Activated CD4-positive, alpha-beta T cell treated with anti-CD3 and anti-CD28 coated beads, Interleukin-2, amount 50 U/mL, for 24 hours (primary cell): ENCODE measurements at places on chromosomes 2 and 18.

- DNase-seq = no peak
Observed at GRCh38 chr2:84888401-84889276, 7.8 kb upstream of the TRABD2A start.

DNA sequence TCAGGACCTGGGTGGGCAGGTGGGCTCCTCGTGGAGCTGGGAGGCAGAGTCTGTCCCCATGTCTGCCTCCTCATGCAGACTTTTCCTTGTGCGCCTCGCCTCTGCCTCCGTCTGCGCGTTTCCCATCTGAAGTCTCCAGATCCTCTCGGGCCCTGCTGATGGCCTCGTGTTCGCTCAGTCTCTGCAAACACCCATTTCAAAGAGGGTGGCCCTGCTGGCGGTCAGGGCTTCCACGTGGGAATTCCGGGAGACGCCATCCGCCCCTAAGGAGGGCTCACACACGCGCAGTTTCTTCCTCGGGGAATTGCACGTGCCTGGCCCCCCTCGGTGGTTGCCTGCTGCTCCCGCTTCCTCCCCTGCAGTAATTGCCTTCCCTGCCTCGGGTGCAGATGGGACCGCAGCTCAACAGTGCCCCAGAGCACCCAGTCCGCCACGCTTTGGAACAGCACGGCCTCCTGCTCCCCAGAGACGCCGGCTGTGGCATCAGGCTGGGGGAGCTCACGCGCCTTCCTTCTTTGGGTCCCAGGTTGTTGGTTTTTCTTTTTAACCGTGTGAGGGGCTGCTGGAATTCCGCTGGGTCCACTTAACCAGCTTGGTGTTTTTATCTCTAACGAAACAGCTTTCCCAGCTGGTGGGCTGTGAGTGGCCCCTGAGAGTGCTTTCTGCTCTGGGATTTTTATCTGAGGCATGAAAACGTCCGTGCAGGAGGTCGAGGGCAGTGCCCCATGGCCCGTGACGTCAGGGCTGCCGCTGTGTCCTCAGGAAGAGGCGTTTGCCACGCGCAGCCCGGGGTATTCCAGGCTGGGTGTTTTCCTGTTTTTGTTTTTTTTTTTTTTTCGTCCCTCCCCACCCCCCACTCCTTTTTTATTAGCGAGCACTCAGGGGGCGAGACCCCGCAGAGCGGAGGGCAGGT, 16.1 kb downstream of the NFATC1 start:
- DNase-seq = no peak

GRCh38 chr2:217218269-217219163, 358.7 kb upstream of the TNP1 start:
- DNase-seq = no peak

DNA sequence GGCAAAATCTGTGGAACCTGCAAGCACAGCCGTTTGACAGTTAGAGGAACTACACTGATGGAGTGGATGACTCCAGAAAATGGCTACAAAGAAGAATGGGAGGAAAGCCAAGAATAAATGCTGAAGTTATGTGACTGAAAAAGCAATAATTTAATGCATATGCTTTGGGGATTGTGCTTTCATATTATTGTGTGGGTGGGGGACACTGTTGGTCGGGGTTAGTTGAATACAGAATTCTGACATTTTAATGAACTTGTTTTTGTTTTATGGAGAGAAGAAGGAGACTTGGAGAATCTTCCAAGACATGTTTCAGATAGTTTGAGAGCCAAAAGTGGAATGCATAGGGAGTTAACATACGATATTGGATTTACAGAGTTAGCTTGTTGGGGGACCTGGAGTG, 68.5 kb downstream of the NRP2 start:
- no peak for DNase-seq

- DNase-seq = no peak
Observed at GRCh38 chr18:29104671-29105070, 927.7 kb upstream of the CDH2 start.

DNA sequence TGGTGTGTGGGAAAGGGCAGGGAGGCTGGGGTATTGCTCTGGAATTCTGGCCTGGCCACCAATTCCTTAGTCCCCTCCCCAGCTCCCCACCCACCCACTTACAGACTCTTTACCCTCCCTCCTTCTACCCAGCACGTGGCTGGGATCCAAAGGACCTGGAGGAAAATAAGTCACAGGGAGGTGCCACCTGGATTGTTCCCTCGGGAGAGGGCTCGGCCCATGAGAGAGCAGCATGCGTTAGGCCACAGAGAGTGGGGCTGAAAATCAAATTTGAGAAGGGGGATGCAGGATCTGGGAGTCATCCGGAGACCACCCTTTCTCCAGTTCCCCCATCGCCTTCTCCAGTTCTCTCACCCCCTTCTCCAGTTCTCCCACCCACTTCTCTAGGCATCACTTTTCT, 3.0 kb downstream of the ASPRV1 start:
- DNase-seq = no peak

DNA sequence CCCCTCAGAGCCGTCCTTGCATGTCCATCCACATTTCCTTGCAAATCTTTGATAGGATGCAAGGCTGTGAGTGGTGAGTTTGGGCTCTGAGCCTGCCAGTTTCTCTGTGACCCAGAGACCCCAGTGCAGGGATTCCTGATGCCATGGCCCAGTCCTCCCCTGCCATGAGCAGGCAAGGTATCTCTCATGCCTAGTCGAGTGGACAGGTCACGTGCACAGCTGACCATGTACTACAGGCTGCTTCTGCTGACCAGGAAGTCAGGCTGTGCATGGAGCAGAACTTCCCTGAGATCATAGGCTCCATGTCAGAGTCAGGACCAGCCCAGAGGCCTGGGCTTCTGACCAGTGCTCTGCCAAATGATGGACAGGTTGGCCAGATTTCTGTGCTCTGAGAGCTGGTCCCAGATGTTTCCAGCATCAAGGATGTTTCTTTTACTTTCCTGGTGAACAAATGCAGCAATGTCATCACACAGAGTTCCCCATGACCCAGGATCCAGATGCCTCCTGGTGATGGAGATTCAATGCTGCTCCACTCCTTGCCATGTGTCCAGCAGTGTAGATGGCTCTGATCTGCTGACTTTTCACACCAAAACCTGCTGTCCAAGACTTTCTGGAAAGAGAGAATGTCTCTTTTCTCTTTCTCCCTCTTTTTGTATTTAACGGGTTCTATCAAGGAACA, 321.6 kb upstream of the HS6ST1 start:
- no peak for DNase-seq

DNA sequence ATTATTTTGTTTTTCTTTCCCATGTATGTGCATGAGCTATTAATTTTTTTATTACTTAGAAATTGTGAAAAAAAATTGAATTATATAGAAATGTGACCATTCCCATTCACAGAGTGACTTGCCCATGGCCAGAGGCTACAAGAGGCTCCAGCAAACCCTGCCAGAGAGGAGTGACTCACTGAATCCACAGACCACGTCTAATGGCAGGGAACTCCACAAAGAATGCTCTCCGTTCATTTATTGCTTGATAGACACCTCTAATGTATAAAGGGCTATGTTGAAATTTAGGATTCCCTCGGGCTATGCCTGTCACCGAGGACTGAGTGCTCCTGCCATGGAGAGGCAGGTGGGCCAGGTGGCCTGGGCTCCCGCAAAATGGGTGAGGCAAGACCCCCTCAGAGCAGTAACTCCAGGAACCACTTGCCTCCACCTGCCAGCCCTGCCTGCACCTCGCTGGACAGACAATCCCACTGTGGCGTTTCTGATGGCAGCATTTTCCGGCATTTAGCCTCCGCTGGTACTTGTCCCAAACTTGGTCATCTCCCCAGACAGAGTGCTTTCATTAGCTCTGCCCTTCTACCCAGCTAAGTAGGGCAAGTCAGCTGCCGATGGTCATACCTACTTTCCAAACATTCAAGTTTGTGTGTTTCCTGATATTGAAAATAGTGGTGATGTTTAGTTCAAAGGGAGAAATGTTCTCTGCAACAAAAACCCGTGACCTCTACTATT, 200.3 kb downstream of the PRKCE start:
- no peak for DNase-seq

GRCh38 chr2:169868951-169869350, 41.7 kb downstream of the UBR3 start:
- DNase-seq = no peak

DNA sequence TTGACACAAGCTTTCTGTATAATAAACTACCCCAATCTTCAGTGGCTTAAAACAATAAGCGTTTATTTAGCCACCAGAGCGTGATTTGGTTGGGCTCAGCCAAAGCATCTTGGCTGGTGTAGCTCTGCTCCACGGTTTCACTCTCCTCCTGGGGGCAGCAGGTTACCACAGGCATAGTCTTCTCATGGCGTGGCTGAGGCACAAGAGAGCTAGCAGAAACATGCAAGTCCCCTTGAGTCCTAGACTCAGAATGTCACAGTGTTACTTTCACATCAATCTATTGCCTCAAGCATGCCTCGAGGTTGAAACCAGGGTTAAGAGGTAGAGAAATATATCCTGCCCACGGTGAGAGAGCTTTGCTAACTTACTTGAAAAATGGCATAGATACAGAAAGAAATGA, 19.9 kb upstream of the SLC9A2 start:
- no peak for DNase-seq
